ENCODE measurements at places on chromosomes 2 and 18.

DNA sequence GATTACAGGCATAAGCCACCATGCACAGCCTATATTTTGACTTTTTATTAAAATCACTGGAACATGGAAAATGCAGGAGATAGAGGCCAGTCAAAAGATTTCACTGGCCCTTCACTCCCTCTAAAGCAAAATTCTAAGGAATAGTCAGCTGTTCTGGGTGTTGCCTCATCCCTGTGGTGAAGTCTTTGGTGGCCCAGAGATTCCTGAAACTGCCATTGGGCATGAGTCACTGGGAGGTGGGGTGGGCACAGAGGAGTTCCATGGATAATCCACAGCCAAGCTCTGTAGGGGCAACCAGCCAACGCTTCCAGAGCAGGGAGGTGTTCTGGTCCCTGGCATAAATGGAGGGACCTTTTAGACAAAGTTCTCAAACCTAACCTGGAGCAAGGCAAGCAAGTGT lies 89.7 kb upstream of the TTC39C start:
- DNase-seq, result no peak

DNA sequence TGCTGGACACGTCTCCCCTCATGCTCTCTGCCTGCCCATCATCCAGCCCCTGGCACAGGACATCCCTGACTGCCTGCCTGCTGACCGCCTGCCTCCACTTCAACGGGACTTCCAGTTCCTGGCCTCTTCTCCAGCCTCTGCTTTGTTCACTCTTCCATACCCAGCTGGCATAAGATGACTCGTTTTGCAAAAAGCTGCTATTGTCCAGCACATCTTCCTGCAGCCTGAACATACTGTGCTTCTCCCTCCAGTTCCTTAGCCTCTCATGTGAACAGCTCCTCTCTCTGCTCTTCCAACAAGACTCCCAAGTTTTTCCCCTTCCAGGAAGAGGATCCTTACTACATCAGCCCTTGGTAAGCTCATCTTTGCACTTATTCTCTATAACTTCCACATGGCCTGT lies 62.4 kb upstream of the SKOR2 start:
- DNase-seq, result no peak

DNA sequence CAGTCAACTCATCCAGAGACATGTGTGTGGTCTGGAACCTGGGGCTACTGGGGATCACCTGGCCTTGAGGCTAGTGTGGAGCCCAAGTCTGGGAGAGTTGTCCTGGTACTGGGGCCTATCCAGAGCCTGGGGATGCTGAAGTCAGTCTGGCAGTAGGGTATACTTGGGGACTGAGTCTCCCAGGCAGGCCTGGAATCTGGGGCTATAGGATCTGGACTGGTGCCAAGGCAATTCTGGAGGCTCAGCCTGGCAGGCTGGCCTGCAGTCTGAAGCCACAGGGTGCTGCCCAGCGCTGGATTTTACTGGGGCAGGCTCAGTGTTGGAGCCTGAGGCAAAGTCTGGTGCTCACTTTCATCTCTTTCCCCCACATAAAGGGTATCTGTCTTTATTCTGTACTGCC lies 46.5 kb downstream of the AQP4 start:
- DNase-seq, result no peak

DNA sequence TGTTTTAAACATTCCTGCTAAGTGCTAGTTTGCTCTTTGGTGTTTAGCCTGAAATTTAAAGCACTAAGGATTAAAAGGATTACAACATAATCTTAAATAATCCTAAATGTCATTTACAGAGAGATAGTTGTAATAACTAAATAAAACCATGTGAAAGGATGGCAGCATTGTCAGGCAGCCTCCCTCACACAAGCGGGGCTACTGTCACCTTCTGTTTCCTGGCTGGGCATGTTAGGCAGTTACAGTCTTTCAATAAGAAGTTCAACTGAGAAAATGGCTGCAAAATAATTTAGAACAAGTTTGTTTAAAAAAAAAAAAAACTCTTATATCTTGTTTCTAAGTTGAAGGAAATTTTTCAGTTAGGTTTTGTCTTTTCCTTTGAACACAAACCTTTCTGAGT lies 124.9 kb downstream of the ARHGAP15 start:
- DNase-seq, result peak; percentile 4

- peak; percentile 51 for DNase-seq
Observed at GRCh38 chr2:32627441-32627813, 423 bp upstream of the TTC27 start.

DNA sequence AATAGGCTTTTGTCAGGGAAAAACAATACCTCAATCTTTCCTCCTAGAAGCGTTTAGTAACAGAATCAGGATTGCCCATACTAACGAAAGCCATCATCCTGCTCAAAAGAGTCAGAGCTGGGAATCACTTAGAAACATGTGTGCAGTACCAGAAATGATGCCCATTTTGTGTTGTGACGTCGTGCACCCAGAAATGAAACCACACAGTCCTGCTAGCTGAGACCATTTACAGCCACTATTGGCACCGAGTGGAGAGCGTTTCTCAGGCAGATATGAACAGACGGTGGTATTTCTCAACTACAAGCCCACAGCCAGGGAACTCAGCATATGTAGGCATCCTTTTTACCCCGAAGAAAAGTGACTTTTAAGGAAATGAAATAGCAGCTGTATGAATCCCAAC lies 284.3 kb upstream of the LRATD1 start:
- DNase-seq, result no peak

GRCh38 chr2:28270456-28271152 lies 122.1 kb upstream of the FOSL2 start:
- no peak for DNase-seq

DNA sequence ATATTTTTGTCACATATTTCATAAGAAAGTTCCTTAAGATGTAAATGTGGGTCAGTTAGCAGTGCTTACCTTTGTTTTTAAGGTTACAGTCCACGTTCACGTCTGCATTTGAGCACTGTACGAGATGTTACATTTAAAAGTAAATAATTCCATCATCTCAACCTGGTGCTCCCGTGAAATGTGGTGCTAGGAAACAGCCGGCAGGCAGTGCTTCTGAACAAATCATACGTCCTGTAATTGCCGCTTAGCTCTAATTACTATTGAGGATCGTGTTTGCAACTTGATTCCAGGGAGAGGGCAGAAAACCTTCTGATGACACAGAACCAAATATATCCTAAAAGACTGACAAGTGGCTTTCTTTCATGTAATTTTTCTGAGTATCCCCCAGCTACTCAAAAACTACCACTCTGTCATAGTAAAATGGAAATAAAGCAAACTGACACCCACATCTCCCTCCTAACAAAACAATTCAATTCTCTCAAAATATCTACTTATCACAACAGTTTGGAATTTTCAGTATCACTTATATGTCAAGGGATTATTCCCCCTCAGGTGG lies 297.8 kb upstream of the SESTD1 start:
- DNase-seq, result no peak

DNA sequence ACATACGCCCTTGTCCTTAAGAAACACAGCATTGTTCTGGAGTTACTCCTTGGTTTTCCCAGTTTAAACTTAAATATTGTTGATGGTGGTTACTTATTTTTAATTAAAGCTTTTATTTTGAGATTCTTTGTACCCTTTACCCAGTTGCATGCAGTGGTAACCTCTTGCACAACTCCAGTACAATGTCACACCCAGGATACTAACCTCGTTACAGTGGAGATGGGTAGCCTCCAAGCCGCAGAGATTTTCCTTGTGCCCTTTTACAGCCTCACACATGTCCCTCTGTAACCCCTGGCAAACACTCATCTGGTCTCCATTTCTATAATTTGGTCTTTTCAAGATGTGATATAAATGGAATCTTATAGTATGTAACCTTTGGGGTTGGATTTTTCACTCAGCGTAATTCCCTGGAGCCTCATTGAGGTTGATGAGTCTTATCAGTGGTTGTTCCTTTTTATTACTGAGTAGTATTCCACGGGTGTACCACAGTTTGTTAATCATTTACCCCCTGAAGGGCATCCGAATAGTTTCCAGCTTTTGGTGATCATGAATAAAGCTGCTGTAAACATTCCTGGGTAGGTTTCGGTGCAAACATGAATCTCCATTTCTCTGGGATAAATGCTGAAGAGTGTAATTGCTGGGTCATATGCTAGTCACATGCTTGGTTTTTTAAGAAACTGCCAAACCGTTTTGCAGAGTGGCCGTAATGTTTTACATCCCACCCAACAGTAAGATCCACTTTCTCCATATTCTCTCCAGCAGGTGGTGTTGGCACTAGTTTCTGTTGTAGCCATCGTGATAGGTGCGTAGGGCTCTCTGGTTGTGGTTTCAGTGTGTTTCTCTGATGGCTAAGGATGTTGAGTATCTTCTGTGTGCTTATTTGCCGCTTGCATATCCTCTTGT lies 68.6 kb downstream of the DGKD start:
- DNase-seq, result no peak

- no peak for DNase-seq
Observed at GRCh38 chr2:54492335-54492734, 36.2 kb downstream of the SPTBN1 start.

GRCh38 chr2:134900151-134900550 lies 18.5 kb upstream of the CCNT2 start:
- no peak for DNase-seq

- no peak for DNase-seq
Observed at GRCh38 chr18:35352283-35352682, 8.1 kb upstream of the ZNF24 start.

DNA sequence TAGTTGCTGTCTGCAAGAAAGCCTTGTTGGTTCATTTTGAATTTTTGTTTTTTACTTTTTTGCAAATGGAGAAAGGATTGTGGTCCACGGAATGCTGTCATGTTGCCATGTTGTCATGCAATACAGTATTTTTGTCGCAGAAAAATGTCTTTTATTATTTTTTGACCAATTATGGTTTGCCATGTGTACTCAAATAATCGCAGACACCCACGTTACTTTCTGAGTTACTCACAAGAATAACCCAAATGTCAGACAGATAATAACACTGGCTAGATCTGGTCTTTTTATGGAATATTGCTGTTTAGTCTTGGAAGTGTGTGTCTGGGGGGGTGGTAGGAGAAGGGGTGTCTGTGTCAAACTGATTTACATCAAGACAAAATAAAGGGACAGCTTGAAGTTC lies 188.9 kb downstream of the LTBP1 start:
- peak; percentile 61 for DNase-seq
